Left cardiac atrium (tissue), 4 donors: ENCODE measurements at places on chromosomes 12 and 14. TPM values are rescaled to one million over a fixed set of nuclear protein-coding genes. Genes with fewer than 3 reads are reported as not detected.

GRCh38 chr14:55088356-55088755 is 36.9 kb downstream of the MAPK1IP1L start:
- DNase-seq, result no peak

Gene NCOR2
- total RNA-seq, result 154 TPM

Gene CCDC38
- total RNA-seq, result 0.24 TPM

Gene TCP11L2
- total RNA-seq, result 52.5 TPM

Gene ZBTB25
- 11.9 TPM for total RNA-seq

GRCh38 chr14:21965042-21965441 is 291.4 kb upstream of the OR4E1 start:
- DNase-seq, result no peak

Gene SLCO1B1
- total RNA-seq, result not detected

GRCh38 chr12:2084553-2085296 is 31.9 kb downstream of the CACNA1C start:
- DNase-seq, result peak; percentile 61

DNA sequence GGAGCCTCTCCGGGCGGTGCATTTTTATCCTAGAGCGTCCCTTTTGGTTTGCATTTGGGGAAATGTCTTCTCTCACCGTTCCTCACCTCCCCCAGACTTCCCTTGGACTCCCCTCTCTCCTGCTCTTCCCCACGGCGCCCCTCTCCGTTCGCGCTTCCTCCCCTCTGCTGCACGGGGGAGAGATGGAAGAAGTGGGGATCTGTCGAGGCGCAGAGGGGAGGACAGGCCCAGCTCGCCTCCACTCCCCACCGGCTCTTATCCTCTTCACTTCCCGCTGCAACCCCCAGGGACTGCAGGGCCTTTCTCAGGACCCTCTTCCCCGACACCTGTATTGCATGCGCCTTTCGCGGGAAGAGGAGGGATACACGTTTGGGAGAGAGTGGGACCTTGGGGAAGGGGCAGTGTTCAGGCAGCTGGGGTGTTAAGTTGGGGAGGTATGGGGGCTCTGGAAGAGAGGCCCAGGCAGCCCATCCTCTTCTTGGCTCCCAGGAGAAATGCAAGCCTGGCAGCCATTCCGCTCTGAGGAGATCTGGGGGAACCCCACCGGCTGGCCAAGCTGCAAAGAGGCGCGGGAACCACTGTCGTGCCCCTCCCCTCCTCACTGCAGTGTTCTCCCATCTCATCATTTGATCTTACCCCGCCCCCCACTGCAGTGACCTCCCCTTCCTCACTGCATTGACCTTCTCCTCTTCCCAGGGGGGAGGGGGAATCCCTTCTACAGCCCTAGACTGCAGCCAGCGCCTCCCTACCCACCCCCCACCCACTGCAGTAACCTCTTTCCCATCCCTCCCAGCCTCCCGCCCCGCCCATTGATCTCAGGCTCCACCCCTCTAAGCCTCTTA is 788 bp downstream of the ENO2 start:
- DNase-seq, result peak; percentile 49

GRCh38 chr12:8547645-8548044 is 6.9 kb upstream of the CLEC4E start:
- DNase-seq, result no peak

GRCh38 chr14:49306152-49306751 is 279.9 kb downstream of the RPS29 start:
- no peak for DNase-seq

- DNase-seq, result peak; percentile 51
These were observed 37.9 kb downstream of the ISCA2 start for GRCh38 chr14:74531467-74531866.

Gene TAS2R9
- not detected for total RNA-seq

Gene TAC3
- not detected for total RNA-seq

- no peak for DNase-seq
These were observed 20.9 kb downstream of the COX16 start for GRCh38 chr14:70338550-70338949.

Gene SSPN
- total RNA-seq, result 114 TPM

Gene ARHGEF25
- 17.3 TPM for total RNA-seq

GRCh38 chr14:63180011-63180410 is 24.2 kb upstream of the RHOJ start:
- DNase-seq, result peak; percentile 41

DNA sequence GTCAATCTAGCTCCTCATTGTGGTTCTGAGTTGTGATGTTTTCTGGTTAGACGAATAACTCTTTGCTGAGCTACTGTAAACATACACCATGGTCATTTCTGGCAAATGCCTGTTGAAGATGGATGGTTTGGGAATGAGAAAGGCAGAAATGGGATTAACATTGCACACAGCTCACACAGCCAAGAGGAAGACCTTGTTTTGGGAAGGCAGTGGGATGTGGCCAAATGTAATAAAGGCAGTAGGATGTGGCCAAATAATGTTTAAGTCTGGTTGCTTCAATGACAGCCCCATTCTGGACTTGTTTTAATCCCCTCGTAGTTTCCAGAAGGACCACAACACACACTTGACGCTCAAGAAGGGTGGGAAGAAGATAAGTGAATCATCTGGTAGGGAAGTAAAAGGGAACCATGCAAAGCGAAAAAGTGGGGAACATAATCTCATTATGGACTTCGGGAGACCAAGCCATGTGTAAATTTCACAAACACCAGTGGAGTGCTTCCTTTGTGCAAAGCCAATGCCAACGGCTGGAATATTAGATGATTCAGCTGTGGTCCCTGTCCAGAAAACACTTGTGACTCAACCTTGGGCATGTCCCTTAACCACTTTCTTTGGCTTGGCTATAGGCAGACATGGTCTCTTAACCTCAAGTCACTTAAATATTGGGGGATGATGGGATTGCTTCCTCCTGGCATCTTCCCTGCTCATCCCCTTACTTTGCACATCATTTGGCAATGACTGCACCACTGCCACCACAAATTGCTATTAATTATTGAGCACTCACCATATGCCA is 284.4 kb upstream of the CRY1 start:
- DNase-seq, result no peak

Gene KLHL42
- 7.0 TPM for total RNA-seq

DNA sequence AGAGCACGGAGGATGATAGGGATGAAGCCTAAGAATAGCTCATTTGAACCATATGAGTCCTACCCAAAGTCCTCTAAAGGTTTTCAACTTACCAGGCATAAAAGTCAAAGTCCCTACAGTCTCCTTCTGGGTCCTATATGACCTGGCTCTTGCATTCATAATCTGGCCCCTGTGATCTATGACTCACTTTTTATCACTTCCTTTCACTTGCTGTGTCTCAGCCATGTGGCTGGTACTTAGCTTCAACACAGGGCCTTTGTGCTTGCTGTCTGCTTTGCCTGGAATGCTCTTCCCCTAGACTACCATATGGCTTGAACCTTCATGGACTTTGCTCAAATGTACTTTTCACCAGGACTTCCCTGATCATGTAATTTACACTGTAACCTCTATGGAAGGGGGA is 137.6 kb upstream of the TMTC1 start:
- DNase-seq, result no peak

DNA sequence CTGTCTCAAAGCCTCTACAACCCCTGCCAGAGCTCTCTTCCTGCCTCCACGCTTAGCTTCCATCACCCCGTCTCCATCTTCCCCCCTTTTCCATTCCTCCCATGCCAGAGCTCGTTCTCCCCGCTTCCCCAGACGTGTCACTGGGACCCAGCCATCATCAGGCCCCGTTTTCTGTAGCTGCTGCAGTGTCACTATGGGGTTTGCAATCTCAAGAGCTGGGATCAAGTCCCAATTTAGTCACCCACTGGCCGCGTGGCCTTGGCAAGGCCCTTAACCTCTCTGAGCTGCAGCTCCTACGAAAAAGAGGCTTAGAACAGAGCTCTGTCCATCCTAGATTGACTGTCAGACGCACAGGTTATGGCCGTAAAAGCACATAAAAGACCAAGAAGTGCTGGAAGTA is 901 bp upstream of the FAIM2 start:
- DNase-seq, result no peak

DNA sequence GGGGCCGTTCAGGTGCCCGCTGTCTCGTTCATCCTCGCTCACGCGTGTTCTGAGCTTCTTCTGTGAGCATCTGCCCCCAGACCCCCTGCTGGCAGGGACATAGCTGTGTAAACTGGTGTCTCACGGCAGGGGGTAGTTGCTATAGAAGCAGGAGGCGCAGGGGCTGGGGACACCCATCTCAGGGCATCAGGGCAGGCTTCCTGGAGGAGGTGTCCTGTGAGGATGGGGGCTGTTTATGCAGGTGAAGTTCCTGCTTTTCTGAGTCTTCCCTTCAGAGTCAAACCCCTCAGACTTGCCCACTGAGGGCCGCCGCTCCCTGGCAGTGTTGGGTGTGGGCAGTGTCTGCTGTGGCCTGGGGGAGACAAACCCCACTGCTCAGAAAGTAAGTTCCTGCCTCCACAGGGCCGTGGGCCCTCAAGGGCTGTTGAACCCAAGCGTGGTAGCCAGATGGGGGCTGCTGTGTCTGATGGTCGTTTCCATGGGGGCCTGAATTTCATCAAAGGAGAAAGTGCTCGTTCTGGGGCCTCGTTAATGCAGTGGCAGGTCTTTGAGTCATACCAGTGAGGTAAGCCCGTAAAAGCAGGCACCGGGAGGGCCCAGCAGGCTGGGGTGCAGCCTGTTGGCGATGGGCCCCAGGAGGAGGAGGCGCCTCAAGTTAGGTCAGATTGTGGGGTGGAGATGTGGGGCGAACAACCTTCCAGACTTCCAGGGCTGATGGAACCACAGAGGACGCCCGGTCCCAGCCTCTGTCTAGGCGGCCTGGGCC is 23.4 kb downstream of the KIF26A start:
- DNase-seq, result no peak

GRCh38 chr12:94676031-94676641 is 25.8 kb upstream of the TMCC3 start:
- DNase-seq, result peak; percentile 73

- no peak for DNase-seq
These were observed 114.9 kb downstream of the AACS start for GRCh38 chr12:125180144-125180543.

DNA sequence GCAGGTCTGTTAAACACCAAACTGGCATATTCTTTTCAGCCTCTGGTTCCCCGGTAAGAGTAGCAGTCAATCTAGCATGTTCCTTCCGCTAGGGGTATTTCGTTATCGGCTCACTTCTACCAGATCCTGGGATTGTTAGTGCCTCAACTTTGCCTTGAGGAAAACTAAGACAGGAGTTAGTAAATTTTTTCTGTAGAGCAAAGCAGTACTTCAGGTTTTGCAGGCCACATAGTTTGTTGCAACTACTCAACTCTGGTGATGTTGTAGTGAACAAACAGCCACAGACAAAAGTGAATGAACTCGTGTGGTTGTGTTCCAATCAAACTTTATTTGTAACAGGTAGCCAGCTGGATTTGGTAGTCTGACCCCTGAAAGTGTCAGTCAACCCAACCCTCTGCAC is 6.3 kb upstream of the CDH24 start:
- DNase-seq, result no peak

- no peak for DNase-seq
These were observed 111.9 kb upstream of the CPM start for GRCh38 chr12:69044887-69045286.

Gene CALM1
- total RNA-seq, result 511 TPM

Gene C12orf54
- not detected for total RNA-seq

GRCh38 chr12:107657133-107657532 is 28.5 kb upstream of the PWP1 start:
- DNase-seq, result no peak

- no peak for DNase-seq
These were observed 9.1 kb downstream of the HEATR5A start for GRCh38 chr14:31411218-31411727.

DNA sequence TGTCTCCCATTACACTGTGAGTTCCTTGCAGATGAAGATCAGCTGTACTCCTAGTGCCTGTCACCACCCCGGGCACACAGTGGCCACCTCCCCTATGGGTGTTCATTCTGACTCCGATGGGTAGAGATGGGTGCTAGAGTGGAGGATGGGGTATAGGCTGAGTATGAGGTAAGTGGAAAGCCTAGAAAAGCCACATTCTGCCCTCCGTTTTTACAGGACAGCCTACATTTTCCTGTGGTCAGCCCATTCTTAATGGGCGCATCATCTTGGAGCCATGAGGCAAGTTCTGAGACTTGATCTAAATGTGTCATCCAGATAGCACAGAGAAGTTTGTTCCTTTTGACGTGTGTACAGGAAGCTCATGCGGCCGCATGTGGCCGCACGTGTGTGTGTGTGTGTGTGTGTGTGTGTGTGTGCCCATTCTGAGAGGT is 166.7 kb upstream of the HIF1A start:
- DNase-seq, result no peak

Gene SLC6A13
- total RNA-seq, result 2.0 TPM

DNA sequence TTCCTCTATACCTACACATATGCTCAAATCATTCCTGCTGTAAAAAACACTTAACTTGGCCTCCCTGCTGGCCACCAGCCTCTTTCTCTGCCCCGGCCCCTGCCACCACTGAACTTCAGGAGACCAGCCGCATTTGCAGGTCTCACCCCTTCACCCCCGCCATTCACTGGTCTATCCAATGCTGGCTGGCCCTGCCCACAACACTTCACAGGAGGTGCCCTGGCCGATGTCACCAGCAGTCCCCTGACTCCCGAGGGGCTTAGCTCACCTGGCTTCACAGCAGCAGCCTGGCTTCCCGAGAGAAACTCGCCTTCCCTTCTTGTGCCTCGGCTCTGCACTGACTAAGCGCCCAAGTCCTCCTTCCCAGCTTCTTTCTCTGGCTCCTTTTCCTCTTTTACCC is 7.5 kb downstream of the AK7 start:
- no peak for DNase-seq

Gene RPAP3
- 22.8 TPM for total RNA-seq

GRCh38 chr12:55227643-55228042 is 6.8 kb downstream of the OR10A7 start:
- DNase-seq, result no peak

DNA sequence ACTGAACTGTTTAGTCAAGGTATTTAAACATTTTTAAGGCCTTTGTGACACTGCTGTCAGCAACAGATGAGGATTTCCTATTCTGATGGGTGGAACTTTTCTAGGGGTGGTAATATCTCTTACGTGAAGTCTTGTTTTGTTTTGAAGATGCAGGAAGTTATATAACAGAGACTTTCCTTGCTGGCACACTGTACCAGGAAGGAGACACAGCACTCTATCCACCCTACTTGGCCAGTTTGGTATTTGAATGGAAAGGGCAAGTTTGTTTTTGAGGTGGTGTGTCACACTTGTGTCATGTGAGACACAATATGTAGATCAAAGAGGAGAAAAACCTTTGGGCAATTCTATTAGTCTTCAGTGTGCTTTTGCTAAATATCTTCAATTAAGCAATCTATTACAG is 51.6 kb upstream of the SRP54 start:
- no peak for DNase-seq

GRCh38 chr14:75293920-75294648 is 15.5 kb downstream of the FOS start:
- DNase-seq, result peak; percentile 97

- DNase-seq, result no peak
These were observed 128.8 kb downstream of the SYNE2 start for GRCh38 chr14:63981569-63981968.

DNA sequence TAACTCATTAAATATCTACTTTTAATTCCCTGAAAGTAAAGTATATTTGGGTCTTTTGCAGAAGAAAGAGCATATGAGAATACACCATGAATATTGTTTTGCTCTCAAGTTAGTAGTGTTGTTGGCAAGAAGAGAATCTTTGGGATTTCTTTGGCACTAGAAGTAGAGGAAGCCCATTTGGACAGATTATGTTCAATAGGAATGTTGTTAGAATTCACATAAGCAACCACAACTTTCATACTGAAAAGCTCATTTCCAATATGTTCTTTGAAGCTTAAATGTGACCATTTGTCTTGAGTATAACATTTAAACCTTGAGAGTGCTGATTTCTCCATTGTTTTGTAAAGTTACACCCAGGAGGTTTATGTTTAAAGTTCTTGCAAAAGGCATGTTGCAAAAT is 37.6 kb downstream of the PLEKHG7 start:
- DNase-seq, result no peak

Gene PIK3C2G
- total RNA-seq, result not detected
